ENCODE measurements at places on chromosomes 6 and 20.

GRCh38 chr6:169081248-169081647 lies 172.4 kb downstream of the THBS2 start:
- no peak for DNase-seq

GRCh38 chr6:68756454-68757375 lies 121.6 kb downstream of the ADGRB3 start:
- no peak for DNase-seq

DNA sequence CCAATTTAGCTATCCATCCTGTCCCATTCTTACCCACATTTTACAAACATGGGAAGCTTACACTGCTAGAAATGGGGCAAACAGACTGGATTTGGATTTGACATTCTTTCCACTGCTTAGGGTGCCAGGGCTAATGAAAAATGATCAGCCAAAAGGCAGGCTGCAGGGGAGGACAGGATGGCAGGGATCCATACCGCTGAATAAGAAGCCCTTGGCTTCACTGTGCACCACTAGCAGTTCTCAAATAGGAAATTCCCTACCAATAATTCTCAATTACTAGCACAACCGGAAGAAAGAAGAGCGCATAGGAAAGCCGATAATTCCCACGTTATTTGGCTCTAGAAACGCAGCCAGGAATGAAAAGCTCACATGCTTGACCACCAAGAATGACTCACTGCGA lies 73.1 kb downstream of the NDUFAF5 start:
- no peak for DNase-seq

DNA sequence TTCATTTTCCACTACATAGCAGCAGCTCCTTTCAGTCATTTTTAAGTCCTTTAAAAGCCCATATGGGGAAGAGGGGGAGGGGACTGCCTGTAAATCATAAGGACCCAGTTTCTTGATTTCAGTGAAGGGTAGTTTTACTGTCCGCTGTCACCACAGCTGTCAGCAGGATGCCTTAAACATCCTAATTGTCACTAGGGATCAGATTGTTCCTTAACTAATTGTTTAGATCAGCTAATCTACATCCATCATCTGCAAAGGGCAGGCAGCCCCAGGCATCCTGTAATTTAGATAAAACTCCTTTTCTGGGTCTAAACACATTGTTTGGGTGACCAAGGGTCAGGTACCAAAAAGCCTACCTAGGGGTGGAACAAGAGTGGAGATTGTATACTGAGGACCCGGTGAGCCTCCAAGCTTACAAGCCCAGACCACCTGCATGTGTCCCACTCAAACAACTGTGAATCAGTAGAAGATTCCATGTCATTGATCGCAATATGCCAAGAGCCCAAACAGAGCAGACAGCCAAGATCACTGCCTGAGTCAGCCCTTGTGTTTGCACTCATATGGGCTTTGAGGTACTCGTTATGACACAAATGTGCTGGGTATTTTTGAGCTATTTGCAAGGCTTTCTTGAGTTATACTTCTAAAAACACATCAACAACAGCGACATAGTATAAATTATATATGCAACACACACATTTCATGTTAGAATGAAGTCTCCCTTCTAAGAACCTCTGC lies 198.7 kb upstream of the CEP162 start:
- DNase-seq, result no peak

DNA sequence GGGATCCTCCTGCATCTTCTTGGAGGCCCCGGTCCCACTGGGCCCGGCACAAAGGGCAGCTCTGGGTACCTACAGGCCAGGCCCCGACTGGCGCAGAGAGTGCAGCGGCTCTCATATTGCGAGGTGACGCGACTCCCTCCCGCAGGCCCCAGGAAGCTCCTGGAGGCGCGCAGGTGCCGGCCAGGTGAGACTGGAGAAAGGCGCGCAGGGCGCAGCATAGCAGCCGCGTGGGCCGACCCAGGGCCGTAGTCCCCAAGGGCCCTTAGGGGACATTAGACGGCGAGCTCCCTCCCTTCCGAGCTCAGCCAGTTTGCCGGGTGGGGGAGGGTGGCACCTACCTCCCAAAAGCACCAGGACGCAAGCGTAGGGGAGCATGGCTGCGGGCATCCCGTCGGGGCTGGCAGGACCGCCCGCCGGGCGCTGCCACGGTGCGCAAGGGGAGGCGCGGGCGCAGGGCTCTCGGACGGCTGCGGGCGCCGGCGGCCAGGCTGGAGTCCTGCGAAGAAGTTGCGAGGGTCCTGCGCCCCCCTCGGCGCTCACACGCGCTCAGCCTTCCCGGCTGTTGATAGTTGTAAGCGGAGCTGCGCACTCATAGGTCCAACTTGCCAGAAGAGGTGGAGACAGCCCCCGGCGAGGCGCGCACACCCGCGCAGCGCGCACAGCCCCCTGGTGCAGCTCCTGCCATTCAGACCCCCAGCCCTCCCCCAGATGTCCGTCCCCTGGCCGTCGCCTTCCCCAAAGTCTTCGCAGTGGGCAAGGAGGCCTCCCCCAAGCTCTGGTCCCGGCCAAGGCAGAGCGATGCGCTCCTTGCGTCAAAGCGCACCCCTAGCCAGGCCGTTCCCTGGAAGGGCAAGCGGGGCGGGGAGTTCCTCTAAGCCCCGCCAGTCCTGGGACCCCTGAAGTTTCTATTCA lies 622 bp downstream of the APCDD1L start:
- DNase-seq, result no peak

GRCh38 chr20:62938105-62938888 lies at the start of gene GID8:
GID8 (plus strand) TSS chr20:62938147; CDS start chr20:62941503, 3,356 bp downstream.
- no peak for DNase-seq

DNA sequence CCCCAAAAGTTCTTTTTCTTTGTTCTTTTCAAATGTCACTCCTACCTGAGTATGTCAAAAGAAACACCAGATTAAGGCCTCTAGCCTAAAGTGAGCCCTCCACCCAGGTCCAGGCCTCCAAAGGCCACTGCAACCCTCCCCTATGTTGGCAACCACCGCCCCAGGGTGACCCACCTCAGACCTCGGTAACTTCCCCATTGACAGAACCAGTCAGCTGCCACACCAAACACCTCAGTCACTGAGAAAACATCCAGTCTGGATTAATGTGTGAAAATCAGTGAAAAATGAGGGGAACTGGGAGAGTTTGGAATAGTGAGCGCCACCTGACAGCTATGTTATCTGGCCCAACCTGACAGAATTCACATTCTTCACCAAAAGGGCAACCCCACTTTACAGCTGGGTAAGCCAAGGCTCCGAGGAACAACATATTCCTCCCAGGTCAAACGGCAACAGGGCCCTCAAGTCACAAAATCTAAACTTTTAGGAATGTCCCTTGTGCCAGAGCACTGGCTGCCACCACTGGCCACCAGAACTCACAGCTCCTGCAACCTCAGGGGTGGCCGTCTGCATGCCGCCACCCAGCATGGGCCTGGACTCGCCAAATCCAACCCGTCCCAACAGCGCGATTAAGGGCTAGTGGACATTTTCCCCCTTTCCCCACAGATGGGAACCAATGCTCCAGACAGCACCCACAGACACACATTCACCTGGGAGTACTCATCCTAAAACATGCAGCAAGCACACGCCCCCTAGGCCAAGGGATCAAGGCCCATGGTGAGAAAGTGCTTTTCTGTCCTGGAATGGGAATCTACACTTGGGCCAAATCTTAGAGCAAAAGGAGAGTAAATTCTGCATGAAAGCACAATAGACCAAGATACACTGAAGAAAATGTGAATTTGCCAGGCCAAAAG lies 4.8 kb downstream of the TAF4 start:
- no peak for DNase-seq

- DNase-seq, result no peak
Measured at GRCh38 chr20:52817981-52818380, 154.2 kb upstream of the TSHZ2 start.

- no peak for DNase-seq
Measured at GRCh38 chr20:42134265-42135098, 516.3 kb upstream of the CHD6 start.

DNA sequence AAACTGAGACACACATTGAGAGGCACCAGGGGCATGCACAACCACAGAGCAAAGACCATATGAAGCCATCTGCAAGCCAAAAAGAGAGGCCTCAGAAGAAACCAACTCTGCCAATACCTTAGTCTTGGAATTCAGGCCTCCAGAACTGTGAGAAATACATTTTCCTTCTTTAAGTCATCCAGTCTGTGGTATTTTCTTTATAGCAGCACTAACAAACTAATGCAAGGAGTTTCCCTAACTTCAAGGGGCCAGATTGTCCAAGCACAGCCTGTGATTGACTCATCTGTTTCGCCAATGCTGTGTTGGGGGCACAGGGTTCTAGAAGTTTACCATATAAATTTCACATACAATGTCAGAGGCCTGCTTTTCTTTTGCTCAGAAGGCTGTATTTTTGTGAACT lies 364.6 kb downstream of the GJA1 start:
- no peak for DNase-seq

GRCh38 chr6:132466952-132467351 lies 46.0 kb downstream of the STX7 start:
- DNase-seq, result no peak

Measured in fibroblast of skin of left quadriceps (primary cell).